ENCODE measurements at places on chromosomes 16 and 17. TPM values are rescaled to one million over a fixed set of nuclear protein-coding genes. Genes with fewer than 3 reads are reported as not detected.

DNA sequence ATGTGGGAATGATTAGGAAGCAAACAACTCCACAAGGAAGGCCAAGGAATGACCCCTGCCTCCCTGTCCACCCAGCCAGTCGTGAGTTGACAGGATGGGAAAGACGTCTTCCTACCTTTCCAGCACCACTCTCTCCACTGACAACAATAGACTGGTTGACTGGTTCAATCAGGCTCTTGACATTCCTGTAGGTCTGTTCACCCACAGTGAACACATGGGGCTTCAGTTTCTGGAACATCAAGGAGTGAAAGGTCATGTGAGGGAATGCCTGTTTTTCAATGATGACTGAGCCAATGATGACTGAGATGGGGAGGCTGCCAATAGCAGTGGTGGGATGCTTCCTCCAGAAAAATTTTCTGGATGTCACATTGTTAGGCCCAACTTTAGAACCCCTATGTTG lies 9.6 kb downstream of the MYO19 start:
- H3K27me3 ChIP-seq, result no peaks in the 10 kb centered on the region
- no peak overlapping the region for H3K27ac ChIP-seq
- H3K4me1 ChIP-seq, result no peaks in the 10 kb centered on the region
- H3K36me3 ChIP-seq, result no peaks in the 10 kb centered on the region

GRCh38 chr17:73431401-73432205 lies 119.8 kb upstream of the CDC42EP4 start:
- H3K27me3 ChIP-seq, result no peaks in the 10 kb centered on the region
- H3K27ac ChIP-seq, result no peak overlapping the region
- no peak overlapping the region for H3K4me3 ChIP-seq
- peaks cover 3% of the 10 kb centered on the region for H3K4me1 ChIP-seq
- DNase-seq, result no peak
- H3K36me3 ChIP-seq, result no peaks in the 10 kb centered on the region

DNA sequence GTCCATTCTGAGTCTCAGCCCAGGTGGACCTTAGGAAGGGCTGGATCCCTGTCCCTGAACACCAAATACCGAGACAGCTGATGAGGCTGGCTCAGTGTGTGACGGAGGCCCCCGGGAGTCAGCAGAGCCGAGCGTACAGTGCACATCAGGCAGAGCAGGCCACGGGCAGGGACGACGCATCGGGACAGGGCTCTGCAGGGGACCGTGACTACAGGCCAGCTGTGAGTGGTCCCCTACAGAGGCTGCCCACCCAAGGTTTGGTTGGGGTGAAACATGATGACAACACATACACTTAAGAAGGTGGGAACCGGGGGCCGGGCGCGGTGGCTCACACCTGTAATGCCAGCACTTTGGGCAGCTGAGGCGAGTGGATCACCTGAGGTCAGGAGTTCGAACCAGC lies 6.4 kb downstream of the CCDC137 start:
- H3K4me1 ChIP-seq, result no peaks in the 10 kb centered on the region
- no peak overlapping the region for H3K27ac ChIP-seq
- H3K36me3 ChIP-seq, result no peaks in the 10 kb centered on the region
- no peak for DNase-seq
- no peaks in the 10 kb centered on the region for H3K27me3 ChIP-seq

DNA sequence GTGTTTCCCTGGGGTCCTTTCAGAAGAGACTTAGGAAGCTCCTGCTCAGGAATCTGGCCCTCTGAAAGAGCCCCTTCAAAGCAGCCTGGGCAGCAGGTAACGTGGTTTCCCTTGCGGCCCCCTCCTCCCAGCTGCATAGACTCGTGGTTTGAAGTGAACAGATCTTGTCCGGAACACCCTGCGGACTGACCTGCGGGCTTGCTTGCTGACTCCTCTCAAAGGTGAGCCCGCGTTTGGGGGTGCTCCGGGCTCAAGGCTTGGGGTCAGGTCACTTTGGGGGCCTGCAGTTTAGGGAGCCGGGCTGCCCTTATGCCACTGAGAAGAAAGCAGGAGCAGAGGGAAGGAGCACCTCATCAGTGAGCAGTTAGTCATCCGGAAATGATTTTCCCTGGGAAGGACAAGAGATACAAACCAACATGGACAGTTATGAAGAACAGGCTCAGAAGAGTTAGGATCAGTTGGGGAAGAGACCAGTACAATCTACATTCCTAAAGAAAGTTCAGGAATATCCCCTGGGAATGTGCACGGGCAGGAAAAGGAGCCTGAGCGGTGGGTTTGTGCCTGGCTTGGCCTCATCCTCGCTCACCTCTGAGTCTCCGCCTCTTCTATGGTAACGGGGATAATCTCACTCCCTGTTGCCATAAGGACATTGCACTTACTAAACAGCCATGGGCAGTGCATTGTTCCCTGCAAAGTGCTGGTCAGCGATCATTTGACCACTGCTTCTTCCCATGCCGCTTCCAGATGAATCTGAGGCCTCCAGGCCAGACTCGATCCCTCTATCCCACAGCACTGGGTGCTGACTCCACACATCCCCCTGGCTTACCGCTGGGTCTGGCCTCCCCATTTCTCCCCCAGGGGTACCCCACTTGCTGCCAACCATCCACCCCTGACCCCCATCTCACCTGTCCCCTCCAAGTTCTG lies 10.0 kb downstream of the LDHD start:
- no peak for DNase-seq
- no peak overlapping the region for H3K4me3 ChIP-seq
- no peaks in the 10 kb centered on the region for H3K27me3 ChIP-seq
- no peaks in the 10 kb centered on the region for H3K36me3 ChIP-seq

DNA sequence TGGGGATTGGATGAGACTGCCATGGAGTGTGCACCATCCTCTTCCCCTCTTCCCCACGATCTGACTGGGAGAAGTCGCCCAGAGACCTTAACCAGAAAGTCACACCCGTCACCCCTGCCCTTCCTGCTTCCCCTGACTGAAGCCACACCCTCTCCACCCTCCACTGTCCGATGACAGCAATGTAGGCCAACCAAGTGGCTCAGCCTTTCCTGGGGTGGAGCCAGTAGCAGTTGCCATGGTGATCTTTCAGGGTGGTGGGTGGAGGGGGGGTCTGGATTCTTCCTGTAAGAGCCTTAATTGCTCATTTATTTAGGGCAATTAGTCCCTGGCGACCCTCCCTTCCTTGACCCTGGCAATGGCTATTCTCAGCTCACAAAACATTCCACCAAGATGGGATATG lies 37.5 kb upstream of the PHB1 start:
- no peaks in the 10 kb centered on the region for H3K36me3 ChIP-seq
- DNase-seq, result no peak
- H3K4me1 ChIP-seq, result no peaks in the 10 kb centered on the region
- H3K27ac ChIP-seq, result no peak overlapping the region

The TBC1D3G gene
- 6.3 TPM for total RNA-seq

The TMEM235 gene
- not detected for total RNA-seq

The STAT5A gene
- 37.0 TPM for total RNA-seq

The KRTAP1-5 gene
- not detected for total RNA-seq

The HAP1 gene
- total RNA-seq, result 2.9 TPM

The EPOP gene
- total RNA-seq, result 19.4 TPM

Data from testis (tissue), 5 donors.